Neural crest cell (in vitro differentiated cells): ENCODE measurements at places on chromosomes 1 and 21.

- no peak for DNase-seq
Observed at GRCh38 chr1:234958066-234958705, 170.5 kb downstream of the TOMM20 start.

DNA sequence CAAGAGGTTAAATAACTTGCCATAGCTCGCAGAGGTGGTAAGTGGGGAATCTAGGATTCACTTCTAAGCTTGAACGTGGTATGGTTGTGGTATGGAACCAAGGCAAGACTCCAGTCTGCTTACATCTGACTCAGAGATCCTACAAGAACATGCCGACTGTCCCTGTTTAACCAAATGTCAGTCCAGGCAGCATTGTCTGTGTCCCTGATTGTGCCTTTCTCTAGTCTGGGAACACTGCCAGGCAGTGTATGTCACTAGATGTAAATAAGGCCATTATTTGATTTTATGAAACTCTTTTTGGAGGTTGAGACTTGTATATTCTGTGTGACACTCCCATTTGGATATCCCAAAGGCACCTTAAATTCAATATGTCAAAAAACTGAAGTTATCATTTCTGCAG lies 96.0 kb downstream of the NOS1AP start:
- DNase-seq: no peak

- no peak for DNase-seq
Observed at GRCh38 chr1:59698386-59698785, 116.4 kb upstream of the HOOK1 start.

- DNase-seq: peak; percentile 88
Observed at GRCh38 chr21:44297525-44298290, 2.1 kb upstream of the PFKL start.

- DNase-seq: no peak
Observed at GRCh38 chr21:39927304-39927886, 60.2 kb downstream of the PCP4 start.
